ENCODE measurements at places on chromosomes 7 and 10.

DNA sequence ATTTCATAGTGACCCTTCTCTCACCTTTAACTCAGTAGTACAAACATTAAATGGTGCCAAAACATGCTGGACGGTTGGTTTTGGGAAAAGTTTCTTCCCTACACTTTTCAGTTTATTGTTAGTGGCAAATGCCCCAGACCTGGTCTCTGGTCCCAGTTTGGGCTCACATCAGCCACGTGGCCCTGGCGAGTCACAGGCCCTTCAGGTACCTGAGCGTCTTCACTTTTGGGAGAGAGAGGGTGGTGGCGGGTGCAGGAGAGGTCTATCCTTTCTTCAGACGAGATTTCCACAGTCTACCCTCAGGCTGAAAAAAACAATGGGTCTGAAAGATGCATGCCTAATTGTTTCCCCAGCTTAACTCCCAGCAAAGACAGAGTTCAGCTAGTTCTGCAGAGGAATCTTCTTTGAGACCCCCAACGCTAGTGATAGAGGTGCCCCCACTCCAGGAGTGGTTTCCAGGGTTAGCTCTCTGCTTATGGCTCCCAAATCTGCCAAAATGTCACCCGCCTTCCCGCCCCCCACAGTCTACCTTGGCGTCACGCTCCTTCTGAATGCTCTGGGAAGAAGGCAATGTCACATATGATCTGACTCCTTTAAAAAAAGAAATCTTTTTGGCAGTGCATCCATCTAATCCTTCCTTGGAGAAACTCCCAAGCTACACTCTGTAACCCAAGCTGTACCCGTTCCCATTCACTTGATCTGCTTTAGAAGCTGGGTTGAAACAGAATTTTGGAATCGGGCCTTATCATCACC is 384.8 kb upstream of the FOXK1 start:
- DNase-seq, result no peak

GRCh38 chr10:46234431-46235060 is 52.3 kb upstream of the ANTXRL start:
- DNase-seq, result no peak

DNA sequence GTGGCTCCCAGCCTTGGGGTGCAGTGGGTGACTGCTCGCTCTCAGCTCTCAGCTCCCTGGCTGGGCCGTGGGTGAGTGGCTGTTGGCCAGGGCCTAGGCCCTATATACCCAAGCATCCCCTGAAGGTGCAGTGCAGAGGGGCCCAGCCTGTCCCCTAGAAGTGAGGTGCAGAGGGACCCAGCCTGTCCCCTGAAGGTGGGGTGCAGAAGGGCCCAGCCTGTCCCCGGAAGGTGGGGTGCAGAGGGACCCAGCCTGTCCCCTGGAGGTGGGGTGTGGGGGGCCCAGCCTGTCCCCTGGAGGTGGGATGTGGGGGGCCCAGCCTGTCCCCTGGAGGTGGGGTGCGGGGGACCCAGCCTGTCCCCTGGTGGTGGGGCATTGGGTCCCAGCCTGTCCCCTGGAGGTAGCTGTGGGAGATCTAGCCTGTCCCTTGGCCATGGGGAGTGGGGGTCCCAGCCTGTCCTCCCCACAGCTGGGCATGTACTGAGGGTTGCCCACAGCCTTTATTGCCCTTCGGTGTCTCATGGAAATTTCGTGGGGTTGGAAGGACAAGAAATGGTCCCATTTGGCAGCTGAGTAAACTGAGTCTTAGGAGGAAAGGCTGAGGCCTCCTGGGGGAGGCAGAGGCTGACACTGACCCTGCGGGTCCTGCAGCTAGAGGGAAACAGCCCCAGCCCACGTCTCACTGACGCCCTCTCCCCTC is 17.5 kb upstream of the LFNG start:
- DNase-seq, result no peak

DNA sequence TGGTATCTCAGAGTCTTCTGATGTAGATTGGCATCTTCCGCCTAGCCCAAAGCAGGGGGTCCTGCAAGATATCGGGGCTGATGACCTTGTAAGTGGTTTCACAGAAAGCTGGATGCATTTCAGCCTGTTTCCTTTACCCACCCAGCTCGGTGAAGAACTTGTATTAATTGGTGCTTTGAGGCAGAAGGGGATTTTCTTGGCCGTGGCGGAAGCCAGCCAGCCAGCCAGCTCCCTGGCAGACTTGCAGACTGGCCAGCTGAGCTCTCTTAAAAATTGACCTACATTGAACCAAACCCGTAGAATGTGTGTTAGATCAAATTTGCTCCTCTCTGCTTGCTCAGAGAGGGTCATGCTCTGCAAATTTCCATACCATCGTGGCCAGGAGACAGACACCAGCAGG is 218.4 kb downstream of the ADAM12 start:
- no peak for DNase-seq

GRCh38 chr10:125235093-125236069 is 75.0 kb upstream of the CTBP2 start:
- no peak for DNase-seq

DNA sequence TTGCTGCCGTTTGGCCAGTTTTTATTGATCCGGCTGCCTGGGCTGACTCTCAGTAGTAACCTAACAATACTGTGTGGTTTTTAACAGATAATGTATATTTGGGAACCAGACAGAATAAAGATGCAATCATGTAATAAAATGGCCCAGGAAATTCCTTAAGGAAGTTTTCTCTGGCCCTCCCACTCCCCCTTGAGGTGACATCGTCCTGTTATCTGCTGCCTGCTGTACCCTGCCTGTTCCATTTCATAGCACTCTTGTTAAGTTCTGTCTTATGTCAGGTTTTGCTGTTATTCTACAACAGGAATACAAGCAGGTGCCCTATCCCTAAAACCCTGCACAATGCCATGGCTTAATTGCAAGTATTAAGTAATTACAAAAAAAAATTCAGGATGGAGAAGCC is 12.5 kb downstream of the ITGB8 start:
- DNase-seq, result no peak

- DNase-seq, result no peak
These were observed 39.2 kb downstream of the CAMK2B start for GRCh38 chr7:44286182-44286617.

- DNase-seq, result no peak
These were observed 51.8 kb upstream of the TRIL start for GRCh38 chr7:29009947-29010346.

DNA sequence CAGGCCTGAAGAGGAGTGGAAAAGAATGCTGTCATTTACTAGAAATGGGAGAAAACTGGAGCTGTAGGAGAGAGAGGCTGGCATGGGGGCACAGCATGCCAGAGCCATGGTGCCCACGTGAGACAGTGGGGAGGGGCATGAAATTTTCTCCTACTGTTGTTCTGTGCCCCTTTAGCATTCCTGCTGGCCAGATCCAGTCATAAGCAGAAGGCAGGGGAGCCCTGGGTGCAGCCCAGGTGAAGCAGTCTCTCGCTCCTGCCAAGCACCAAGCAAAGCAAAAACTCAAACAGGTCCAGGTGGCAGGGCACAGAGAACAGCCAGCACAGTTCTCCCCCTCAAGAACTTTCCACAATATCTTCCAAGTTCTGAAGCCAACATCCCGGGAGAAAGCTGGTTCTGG is 383.2 kb downstream of the TCERG1L start:
- DNase-seq, result no peak

- DNase-seq, result no peak
These were observed 161.9 kb downstream of the SORCS3 start for GRCh38 chr10:104802941-104803340.

DNA sequence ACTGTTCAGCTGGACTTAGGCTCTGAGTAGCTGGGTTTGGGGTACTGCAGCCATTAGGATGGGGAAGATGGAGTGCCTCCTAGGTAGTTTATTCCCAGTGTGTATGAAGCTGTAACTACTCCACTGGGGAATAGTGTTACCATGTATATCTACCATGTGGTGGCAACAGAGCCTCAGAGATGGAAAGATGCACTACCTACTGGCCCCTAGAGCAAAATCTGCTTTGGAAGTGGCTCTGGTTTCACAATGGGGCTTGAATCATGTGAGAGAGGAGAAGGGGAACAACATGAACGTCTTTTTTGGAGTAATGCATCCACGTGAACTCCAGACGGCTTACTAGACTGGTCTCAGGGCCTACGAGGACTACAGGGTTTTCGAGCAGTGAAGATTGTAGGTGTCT is 167.3 kb downstream of the CALCR start:
- no peak for DNase-seq

GRCh38 chr7:102103027-102103372 is 183.7 kb upstream of the SH2B2 start:
- no peak for DNase-seq
